ENCODE measurements at places on chromosomes 3 and 15.
A peak's percentile ranks its signal among the peaks of the same experiment; 100 is the strongest.

DNA sequence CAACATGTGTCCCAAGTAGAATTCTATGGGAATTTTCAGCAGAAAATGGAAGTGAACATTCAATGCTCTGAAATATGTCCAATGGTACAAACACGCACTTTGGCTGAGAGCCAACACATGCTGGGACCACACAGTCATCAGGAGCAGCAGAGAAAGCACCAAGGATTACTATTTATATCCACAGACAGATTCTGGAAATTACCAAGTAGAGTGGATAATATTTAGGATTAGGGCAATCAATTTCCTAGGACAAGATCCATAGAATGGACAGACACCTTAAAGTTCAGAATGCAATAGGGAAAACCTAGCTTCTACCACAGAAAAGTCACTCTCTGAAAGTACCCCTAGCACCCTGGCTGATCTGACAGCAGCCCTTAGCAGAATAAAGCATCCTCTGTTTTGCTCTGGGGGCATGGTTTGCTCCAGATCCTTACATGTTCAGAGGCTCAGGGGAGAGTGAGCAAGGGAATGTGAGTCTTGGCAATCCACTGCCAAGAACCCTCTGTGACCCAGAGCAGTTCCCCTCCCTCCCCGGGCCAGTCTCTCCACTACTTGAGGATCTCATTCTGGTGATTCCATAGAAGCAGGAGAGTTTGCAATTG lies 206.0 kb upstream of the WNT5A start:
- peak; percentile 58 for DNase-seq

DNA sequence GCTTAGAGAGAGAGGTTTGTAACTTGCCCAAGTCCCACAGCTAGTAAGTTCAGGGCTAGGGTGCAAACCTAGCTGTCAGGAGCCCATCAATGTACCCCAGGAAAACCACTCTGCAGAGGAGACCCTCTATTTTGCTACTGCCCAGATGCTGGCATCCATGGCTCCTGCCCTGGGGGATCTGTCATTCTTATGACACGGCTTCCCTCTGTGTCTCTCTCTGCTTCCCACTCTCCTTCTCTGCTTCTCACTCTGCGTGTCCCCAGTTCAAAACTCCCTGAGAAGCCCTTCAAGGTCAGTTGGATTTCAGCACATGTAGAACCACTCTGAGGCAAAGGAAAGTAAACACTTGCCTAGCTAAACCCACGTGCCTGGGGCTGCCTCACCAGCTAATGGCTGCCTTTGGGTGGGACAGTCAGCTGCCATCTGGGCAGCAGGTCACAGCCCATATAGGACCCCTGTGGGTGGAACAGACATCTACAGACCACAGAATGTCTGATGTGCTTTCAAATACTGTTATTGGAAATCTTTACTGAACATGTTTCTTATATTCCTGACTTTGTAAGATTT lies 29.4 kb upstream of the SLCO2A1 start:
- no peak for DNase-seq

DNA sequence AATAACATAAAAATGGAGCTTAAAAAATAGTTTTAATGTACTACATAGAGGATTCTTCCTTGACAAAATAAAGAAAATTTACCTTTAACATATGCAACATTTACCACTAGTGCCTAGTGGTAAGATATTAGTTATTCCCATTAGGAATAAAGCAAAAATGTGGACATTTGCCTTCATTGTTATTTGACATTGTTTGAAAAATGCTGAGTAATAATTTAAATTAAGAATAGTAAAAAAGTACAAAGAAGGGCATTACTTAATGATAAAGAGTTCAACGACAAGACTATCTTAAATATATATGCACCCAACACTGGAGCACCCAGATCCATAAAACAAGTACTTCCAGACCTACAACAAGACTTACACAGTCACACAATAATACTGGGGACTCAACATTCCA lies 125.7 kb downstream of the POLR2M start:
- DNase-seq: no peak

DNA sequence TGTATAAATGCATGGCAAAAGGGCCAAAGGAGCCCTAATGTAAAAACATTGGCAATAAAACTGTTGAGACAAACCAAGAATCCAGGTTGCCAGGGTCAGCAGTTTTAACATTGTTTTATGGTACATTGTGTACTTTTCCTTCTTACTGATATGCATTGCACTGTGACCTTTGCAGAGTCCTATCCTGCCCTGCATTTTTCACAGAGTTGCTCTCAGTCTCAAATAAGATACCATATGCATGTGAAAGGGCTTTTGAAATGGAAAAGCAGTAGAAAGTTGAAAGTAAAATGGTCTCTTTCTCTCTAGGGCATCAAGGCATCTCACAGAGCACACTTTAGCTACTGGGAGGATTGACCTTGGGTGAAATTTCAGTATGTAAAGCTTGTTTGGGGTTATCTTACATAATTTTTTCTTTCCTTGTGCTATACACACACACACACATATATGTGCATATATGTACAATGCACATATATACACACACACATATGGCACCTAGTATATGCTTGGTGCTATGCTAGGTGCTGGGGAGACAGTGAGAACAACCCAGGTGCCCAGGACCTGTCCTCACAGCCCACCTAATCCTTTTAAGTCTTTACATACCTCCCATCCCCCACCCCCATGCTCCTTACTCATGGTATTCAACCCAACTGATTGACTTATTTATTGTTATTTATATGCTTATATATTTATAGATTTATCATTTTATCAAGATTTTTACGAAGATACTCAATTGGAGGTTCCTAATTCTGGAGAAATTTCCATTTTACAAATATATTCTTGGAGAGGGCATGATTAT lies 1.2 kb upstream of the PPP2R3A start:
- DNase-seq: no peak

DNA sequence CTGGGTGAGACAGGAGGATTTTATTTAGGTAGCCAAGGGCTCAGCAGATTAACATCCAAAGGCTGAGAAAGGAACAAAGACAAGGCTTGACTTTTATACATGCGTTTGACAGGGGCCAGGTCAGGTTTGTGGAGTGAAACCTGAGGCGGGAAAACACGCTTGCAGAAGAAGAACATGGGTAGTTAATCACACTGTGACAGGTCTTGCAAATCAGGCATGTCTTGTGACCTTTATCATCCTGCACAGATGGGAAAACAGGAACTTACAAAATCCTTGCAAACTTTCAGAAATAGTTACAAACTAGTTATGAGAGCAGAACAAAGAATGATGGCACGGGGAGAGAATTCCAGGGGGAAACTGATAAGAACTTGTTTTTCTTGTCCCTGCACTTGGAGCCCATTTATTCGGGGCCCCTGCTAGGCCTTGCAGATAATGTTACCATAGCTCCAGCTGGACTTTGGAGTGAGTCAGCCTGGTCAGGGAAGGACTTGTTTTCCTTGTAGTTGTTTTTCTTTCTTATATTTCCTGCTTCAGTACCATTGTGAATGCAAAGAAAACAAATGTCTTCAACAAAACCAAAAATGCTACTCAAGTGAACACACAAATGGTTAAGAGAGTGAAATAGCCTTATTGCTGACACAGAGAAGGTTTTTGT lies 965.9 kb upstream of the ROBO1 start:
- DNase-seq: peak; percentile 92

DNA sequence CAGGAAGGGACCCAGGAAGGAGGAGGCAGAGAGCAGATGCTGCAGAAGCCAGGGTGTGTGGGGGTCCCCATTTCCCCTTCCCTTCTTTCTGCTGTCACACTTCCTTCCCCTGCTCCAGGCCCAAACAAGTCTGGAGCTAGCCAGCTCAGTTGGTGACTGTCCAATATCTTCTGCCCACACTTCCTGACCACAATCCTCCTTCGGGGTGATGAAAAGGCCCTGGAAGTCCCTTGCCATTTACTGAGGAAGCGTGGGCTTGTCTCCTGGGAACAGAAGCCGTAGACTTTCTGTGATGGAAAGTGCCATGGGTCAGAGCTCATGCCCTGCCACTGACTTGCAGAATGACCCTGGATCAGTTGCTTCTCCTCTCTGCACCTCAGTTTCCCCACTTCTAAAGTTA lies 39.0 kb downstream of the ANAPC13 start:
- DNase-seq: no peak

DNA sequence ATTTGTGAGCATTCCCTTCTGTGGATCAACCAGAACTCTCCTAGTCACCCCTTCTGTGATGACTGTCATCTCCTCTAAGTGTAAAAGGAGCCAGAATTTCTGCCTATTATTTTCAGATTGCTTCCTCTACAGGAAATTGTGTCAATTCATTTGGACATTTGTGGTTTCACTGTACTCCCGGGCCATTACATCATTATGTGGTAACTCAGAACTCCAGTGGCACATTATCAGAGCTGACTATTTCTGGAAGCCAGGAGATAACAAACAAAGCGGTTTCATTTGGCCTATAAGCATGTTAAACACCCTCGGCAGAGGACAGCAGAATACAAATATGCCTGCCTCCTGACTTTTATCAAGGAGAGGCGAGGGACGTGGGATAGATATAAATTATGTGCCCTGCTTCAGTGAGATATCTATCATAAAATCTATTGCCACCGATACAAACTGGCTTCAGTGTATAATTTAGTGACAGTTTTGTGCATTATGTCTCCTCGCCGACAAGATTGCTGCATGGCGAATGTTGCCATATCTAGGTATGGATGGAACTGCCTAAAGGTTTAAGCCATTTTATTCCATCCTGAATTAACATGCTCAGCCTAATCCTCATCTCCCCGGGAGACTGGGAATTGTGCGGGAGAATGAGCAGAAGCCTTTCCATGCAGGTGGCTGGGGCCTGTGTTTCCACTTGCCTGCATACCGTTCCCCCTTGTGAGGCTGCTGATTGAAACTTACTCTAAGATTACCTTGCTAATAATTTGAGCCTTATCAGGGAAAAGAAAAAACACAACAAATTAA lies 193.4 kb upstream of the SEMA6D start:
- peak; percentile 79 for DNase-seq

- DNase-seq: peak; percentile 69
Measured at GRCh38 chr3:170563712-170564423, 22.0 kb downstream of the SLC7A14 start.

- no peak for DNase-seq
Measured at GRCh38 chr3:36210840-36211651, 169.3 kb upstream of the STAC start.

GRCh38 chr3:81161851-81162250 lies 599.6 kb downstream of the GBE1 start:
- DNase-seq: no peak

DNA sequence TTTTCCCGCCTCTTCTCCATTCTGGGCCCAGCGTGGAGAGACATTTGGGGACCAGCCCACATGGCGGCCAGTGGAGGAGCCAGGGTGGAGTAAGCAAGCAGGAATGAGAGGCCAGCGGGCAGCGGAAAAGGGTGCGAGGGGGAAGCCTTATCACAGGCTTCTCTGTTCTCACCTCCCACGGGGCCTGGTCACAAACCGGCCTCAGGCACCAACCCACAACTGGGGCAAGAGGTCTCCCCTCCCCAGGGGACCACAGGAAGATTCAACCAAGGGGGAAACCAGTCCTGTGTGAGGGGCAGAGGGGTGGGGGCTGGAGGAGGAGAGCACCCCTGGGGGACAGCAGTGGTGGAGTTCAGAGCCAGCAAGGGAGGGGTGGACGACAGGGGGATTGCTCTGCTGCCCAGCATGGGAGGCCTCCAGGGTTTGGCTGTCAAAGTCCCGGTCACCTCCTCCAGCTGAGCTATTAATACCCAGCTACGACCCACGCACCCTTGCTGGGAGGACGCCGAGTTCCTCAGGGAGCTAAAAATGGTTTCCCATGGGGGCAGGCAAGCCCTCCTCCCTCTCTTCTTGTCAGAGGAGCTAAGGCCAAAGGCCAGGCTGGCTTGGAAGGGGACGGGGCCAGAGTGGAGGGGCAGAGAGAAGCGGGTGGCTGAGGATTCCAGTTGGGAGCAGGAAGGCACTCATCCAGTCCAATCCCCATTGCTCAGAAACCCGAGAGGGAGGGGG lies 23.8 kb upstream of the RPL29 start:
- no peak for DNase-seq

DNA sequence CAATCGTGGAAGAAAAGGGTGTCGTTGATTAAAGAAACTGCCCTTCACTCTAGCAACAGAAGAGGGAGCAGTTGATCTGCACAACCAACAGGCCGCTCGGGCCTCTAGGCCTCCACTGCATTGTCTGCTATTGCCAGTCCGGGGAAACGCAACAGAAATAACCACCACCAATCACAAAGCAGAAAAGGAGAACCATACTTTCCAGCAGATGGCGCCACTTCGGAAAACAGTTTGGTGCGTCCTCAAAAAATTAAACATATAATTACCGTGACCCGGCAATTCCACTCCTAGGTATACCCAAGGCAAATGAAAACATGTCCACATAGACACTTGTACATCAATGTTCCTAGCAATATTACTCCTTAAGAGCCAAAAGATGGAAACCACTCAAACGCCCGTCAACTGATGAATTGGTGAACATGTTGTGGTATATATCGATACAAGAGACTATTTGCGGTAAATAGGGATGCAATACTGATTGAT lies 154.1 kb downstream of the TJP1 start:
- DNase-seq: peak; percentile 86

DNA sequence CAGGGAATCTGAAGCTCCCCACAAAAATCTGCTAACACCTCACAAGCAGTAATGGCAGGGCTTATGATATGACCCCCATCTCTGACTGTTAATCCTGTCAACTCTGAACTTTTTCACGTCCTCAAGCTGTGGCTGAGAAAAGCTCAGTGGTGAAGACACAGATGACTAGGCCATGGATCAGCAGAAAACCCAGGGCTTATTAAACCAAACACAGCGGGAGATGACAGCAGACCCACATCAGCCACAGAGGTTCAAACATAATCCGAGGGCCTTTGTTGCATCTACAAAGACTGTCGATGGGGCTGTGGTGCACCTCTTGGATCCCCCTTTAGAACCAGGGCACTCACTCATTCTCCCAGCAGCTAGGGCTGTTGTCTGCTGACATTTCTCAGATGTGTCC lies 50.4 kb downstream of the GLB1 start:
- DNase-seq: no peak

- peak; percentile 23 for DNase-seq
Measured at GRCh38 chr3:113557374-113557773, 25.0 kb downstream of the SIDT1 start.

DNA sequence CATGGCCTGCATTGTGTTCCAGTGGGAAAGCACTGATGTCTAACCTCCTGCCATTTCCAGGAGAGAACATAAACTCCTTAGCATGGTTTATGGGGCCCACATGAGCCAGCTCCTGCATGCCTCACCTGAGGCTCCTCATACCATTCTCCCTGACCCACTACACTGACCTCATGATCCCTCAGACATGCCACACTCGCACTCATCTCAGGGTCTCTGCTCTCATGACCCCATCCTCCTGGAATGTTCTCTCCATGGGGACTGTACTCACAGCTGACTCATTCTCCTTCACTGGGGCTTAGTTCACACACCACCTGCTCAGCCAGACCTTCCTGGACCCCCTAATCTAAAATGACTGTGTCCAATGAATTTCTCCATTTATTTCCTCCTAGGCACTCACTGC lies 4.0 kb upstream of the LMCD1 start:
- DNase-seq: no peak

GRCh38 chr3:160616716-160617115 lies 51.3 kb upstream of the KPNA4 start:
- peak; percentile 59 for DNase-seq

DNA sequence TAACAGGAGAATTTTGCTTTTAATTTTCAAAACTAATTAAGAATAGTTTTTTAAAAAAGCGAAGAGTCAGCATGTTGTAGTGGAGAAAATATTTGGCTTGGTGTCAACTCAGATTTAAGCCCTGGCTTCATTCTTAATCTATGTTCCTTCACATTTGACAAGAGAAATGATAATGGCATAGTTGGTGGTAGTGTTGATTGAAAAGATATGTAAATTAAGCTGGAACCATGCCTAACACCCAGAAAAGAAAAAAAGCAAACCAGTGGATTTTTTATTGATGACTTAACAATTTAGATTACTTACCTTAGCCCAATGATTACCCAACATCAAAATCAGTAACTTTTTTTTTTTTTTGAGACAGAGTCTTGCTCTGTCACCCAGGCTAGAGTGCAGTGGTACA lies 27.4 kb downstream of the TCAIM start:
- no peak for DNase-seq
